ENCODE measurements at places on chromosomes 1 and 21. TPM values are rescaled to one million over a fixed set of nuclear protein-coding genes. Genes with fewer than 3 reads are reported as not detected.

The HAO2 gene
- not detected for total RNA-seq

The MARK1 gene
- 4.1 TPM for total RNA-seq

The LAMC1 gene
- 146 TPM for total RNA-seq

The PIK3R3 gene
- 2.4 TPM for total RNA-seq

The NTNG1 gene
- total RNA-seq: 3.6 TPM

The TNFRSF18 gene
- 0.64 TPM for total RNA-seq

The REN gene
- total RNA-seq: not detected

The PCSK9 gene
- 39.8 TPM for total RNA-seq

The TNFSF18 gene
- total RNA-seq: not detected

The ADAM30 gene
- total RNA-seq: not detected

The RPTN gene
- 0.72 TPM for total RNA-seq

The FCRLA gene
- total RNA-seq: not detected

The DUSP12 gene
- 34.0 TPM for total RNA-seq

The ZMYM4 gene
- total RNA-seq: 25.2 TPM

The IRF6 gene
- 613 TPM for total RNA-seq

Data from tracheal epithelial cell (primary cell).